Liver (tissue), 10 donors: ENCODE measurements at places on chromosomes 4 and X.

GRCh38 chr4:26238778-26239679 is 81.8 kb upstream of the RBPJ start:
- no peak for DNase-seq
- no peaks in the 10 kb centered on the region for H3K4me1 ChIP-seq
- no peaks in the 10 kb centered on the region for H3K27me3 ChIP-seq
- no peaks in the 10 kb centered on the region for H3K36me3 ChIP-seq
- H3K27ac ChIP-seq, result no peak overlapping the region
- H3K4me3 ChIP-seq, result no peak overlapping the region

- H3K27me3 ChIP-seq, result peaks cover 4% of the 10 kb centered on the region
- H3K36me3 ChIP-seq, result no peaks in the 10 kb centered on the region
- H3K4me3 ChIP-seq, result peak overlapping the region; percentile 5
- no peak for DNase-seq
Measured at GRCh38 chr4:74365761-74366160, 816 bp downstream of the EREG start.

DNA sequence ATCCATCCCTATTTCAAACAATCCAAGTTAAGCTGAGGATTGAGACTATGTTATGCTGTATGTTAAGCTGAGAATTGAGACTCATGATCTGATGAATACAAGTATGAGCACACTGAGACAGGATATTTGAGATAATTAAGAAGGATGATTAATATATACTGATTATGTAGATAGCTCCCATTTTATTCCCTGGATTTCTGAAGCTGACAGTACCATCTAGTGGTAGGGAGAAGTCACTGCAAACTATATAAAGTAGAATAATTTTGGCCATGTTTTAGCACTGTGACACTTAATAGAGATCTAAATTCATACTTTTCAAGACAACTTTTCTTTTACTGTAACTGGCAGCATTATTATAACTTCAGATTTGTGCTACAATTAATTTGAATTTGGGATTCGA is 63.8 kb upstream of the HPRT1 start:
- no peaks in the 10 kb centered on the region for H3K4me1 ChIP-seq
- no peak overlapping the region for H3K27ac ChIP-seq
- no peaks in the 10 kb centered on the region for H3K27me3 ChIP-seq
- no peaks in the 10 kb centered on the region for H3K36me3 ChIP-seq
- no peak for DNase-seq

DNA sequence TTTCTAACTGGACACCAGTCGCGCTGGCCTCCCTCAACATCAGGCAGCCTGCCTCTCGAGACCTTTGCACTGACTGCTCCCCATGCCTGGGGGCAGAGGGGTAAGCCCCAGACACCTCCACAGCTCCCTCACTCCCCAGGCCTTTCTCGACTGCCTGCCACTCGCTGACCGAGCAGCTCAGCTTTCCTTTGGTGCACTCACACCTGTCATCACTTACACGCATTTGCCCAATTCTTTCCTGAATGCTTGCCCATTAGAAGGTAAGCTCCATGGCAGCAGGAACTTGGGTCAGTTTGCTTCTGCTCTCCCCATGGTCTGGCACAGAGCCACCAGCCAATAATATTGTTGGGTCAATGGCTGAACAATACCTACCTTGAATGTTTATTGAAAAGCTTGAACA is 32.2 kb upstream of the PROM1 start:
- no peak overlapping the region for H3K4me3 ChIP-seq
- H3K27ac ChIP-seq, result no peak overlapping the region
- H3K27me3 ChIP-seq, result no peaks in the 10 kb centered on the region
- no peaks in the 10 kb centered on the region for H3K4me1 ChIP-seq
- no peak for DNase-seq

GRCh38 chr4:136412708-136413107 is 1119.6 kb downstream of the PCDH18 start:
- no peak for DNase-seq
- H3K27me3 ChIP-seq, result no peaks in the 10 kb centered on the region
- H3K36me3 ChIP-seq, result no peaks in the 10 kb centered on the region
- H3K27ac ChIP-seq, result no peak overlapping the region

GRCh38 chr4:127224556-127224955 is 408.2 kb upstream of the INTU start:
- no peaks in the 10 kb centered on the region for H3K36me3 ChIP-seq
- H3K4me1 ChIP-seq, result no peaks in the 10 kb centered on the region
- no peak for DNase-seq
- no peak overlapping the region for H3K4me3 ChIP-seq
- no peaks in the 10 kb centered on the region for H3K27me3 ChIP-seq

DNA sequence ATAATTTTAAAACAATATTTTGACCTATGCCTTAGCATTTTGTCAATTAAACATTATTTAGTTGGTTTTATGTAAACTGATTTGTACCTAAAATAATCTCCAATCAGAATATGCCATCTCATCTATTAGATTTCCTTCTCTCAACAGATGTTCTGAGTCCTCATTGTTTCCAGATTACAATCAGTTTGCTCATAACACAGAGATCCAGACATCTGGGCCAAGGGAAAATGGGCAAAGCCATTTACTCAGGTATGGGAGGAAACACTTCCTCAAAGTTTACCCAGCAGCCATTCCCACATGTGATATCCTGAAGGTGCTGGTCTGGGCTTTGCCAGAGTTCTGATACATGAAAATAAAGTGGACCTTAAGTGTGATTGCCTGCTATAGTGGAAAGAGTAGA is 217.9 kb upstream of the GPC4 start:
- DNase-seq, result no peak
- H3K27me3 ChIP-seq, result no peaks in the 10 kb centered on the region
- no peaks in the 10 kb centered on the region for H3K4me1 ChIP-seq

- H3K36me3 ChIP-seq, result no peaks in the 10 kb centered on the region
- H3K27me3 ChIP-seq, result no peaks in the 10 kb centered on the region
- DNase-seq, result no peak
- H3K4me3 ChIP-seq, result no peak overlapping the region
- H3K4me1 ChIP-seq, result no peaks in the 10 kb centered on the region
Measured at GRCh38 chr4:184019667-184020623, 114.8 kb downstream of the STOX2 start.

DNA sequence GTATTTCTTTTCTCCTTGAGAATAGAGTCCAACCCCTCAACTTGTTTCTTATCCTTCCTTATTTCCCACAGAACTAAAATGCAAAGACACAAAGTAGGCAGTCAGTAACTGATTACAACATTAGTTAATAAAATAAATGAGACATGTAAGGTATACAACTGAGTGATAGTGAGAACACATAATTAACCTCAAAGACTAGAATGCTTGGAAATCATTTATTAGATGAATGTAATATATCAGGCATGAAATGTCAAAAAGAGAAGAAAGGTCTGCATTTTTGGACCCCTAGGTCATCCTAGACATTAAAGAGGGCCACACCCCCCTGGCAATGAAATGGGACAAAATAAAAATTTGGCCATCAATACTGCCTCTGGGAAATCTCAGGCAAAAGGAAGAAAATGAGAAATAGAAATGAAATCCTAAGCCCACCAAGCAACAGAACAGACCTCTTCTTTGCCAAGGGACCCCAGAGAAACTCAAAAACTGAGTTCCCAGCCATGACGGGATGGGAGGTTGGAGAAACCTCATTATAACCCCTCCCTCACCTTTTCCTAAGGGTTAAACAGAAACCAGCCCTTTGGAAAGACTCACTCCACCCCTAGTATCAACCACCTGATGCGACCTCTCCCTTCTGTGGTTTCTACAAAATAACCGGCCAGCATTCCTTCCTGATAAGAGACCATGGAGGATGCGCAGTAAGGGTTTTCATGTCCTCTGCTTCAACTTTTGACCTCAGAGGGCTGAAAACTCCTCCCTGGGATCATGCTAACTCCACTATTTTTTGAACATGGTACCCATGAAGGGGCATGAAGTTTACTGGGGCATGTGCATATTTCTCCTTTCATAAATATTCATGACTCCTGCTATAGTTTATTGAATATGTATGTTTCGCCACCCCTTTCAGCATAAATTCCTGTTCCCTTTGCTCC is 90.0 kb upstream of the EXOC1L start:
- H3K27me3 ChIP-seq, result no peaks in the 10 kb centered on the region
- no peak overlapping the region for H3K27ac ChIP-seq
- DNase-seq, result no peak
- H3K4me1 ChIP-seq, result no peaks in the 10 kb centered on the region
- H3K4me3 ChIP-seq, result no peak overlapping the region

DNA sequence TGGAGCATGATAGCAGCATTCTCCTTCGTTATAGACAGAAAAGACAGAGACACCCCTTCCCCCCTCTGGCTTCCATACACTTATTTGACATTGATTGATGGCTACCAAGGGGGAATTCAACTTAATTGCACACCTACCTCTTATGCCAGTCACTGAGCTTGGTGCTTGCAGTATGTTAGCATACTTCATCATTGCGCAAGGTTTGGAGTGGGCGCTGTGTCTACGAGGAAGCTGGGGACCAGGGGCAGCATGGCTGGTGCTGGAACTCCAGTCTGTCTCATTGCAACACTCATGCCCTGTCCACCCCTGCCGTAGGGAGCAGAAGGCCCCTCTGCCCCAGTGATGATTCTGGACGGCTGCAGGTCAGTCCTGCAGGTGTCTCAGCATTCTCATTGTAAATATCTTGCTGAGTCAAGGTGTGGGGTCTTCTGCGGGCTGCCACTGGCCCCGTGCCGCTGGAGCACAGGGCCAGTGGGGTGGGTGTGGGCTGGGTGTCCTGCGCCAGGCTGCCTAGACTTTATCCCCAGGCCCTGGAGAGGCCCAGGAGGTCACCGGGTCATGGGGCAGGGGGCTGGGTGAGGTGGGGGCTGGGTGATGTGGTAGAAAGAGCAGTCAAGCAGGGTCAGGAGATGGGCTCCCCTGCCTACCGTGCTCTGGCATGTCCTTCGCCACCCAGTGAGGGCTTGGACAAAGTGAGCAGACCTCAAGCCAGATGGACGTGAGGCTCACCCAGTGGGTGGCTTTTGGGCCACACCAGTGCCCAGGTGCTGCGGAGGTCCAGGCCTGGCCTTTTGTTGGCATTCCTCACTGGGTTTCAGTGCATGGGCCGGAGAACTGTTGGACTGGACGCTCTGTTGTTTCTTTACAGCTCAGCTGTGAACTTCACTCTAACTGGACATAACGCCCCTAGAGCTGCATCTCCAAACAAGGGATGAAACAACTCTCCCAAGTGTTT is 85.5 kb downstream of the PSAPL1 start:
- no peaks in the 10 kb centered on the region for H3K4me1 ChIP-seq
- no peak overlapping the region for H3K4me3 ChIP-seq
- DNase-seq, result no peak

- H3K4me1 ChIP-seq, result peaks cover 3% of the 10 kb centered on the region
- H3K27me3 ChIP-seq, result no peaks in the 10 kb centered on the region
- H3K4me3 ChIP-seq, result no peak overlapping the region
- no peak overlapping the region for H3K27ac ChIP-seq
- H3K36me3 ChIP-seq, result no peaks in the 10 kb centered on the region
Measured at GRCh38 chr4:81214144-81214880, 710 bp downstream of the PRKG2 start.

GRCh38 chr4:116400480-116400879 is 684.9 kb downstream of the TRAM1L1 start:
- H3K36me3 ChIP-seq, result no peaks in the 10 kb centered on the region
- no peaks in the 10 kb centered on the region for H3K4me1 ChIP-seq
- DNase-seq, result no peak
- H3K27me3 ChIP-seq, result no peaks in the 10 kb centered on the region
- H3K27ac ChIP-seq, result no peak overlapping the region

DNA sequence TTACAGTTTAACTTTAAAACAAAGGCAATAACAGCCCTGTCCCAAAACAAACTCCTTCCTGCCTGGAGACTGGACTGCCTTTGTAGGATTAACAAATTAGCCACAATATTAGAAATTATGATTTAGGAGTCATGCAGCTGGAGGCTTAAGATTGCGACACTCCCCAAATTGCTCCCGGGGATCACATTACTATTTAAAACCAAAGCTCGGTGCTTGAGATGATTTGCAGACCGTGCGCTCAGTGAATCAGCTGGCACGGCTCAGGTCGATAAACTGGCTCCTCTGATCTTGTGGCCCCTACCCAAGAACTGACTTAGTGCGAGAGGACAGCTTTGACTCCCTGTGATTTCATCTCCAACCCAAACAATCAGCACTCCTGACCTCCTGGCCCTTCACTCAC is 829.3 kb downstream of the NLGN4X start:
- no peak for DNase-seq

DNA sequence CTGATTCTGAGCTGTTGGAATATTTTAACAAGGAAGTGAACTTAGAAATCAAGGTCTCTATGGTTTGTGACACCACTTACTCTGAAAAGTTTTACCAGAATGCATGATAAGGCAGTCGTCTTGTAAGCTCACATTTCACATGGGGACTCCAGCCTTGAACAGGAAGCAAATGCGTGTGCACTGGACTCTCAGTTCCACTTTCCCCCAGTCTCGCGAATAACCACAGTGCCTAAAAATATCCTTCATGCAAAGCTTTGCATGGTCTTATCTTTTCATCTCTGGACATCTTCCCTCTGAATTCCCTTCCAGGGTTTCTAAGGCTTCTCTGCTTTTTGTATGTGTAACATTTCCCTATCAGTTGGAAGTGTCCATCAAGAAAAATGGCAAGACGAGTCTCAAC is 581.8 kb downstream of the NLGN4X start:
- H3K4me3 ChIP-seq, result no peak overlapping the region
- no peaks in the 10 kb centered on the region for H3K27me3 ChIP-seq
- H3K36me3 ChIP-seq, result no peaks in the 10 kb centered on the region
- no peaks in the 10 kb centered on the region for H3K4me1 ChIP-seq
- no peak for DNase-seq

- no peaks in the 10 kb centered on the region for H3K36me3 ChIP-seq
- no peak for DNase-seq
- no peak overlapping the region for H3K4me3 ChIP-seq
- no peaks in the 10 kb centered on the region for H3K27me3 ChIP-seq
- H3K27ac ChIP-seq, result no peak overlapping the region
Measured at GRCh38 chr4:85496126-85496849, 21.3 kb downstream of the ARHGAP24 start.

DNA sequence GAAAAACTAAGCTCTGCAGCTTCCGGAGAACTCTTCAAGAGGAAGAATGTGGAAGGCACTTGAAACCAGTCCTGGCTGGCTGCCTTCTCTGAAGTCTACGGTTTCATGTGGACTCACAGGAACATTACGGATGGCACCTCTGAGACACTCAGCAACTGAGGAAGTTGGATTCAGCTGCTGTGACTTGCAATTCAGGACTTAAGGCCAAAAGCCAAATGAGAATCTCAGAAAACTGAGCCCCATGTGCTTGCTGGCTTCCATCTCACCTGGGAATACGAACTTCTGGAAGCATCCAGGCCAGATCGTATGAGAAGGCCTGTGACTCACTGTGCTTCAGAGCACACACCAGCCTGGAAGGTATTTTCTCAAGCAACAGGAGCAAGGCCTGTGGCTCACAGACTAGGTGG is 107.8 kb upstream of the GPC4 start:
- H3K36me3 ChIP-seq, result no peaks in the 10 kb centered on the region
- H3K27me3 ChIP-seq, result no peaks in the 10 kb centered on the region
- no peak for DNase-seq
- H3K27ac ChIP-seq, result no peak overlapping the region

GRCh38 chr4:184420881-184421416 is 53.4 kb downstream of the IRF2 start:
- no peak overlapping the region for H3K27ac ChIP-seq
- DNase-seq, result no peak
- no peak overlapping the region for H3K4me3 ChIP-seq
- no peaks in the 10 kb centered on the region for H3K27me3 ChIP-seq

GRCh38 chrX:133307637-133308498 is 89.7 kb upstream of the TFDP3 start:
- no peaks in the 10 kb centered on the region for H3K4me1 ChIP-seq
- no peak for DNase-seq
- H3K36me3 ChIP-seq, result no peaks in the 10 kb centered on the region
- H3K4me3 ChIP-seq, result no peak overlapping the region

GRCh38 chrX:121921258-121921657 is 873.8 kb downstream of the GLUD2 start:
- no peaks in the 10 kb centered on the region for H3K36me3 ChIP-seq
- no peak overlapping the region for H3K4me3 ChIP-seq
- DNase-seq, result no peak
- H3K4me1 ChIP-seq, result no peaks in the 10 kb centered on the region
